ENCODE measurements at places on chromosomes 4 and X.

DNA sequence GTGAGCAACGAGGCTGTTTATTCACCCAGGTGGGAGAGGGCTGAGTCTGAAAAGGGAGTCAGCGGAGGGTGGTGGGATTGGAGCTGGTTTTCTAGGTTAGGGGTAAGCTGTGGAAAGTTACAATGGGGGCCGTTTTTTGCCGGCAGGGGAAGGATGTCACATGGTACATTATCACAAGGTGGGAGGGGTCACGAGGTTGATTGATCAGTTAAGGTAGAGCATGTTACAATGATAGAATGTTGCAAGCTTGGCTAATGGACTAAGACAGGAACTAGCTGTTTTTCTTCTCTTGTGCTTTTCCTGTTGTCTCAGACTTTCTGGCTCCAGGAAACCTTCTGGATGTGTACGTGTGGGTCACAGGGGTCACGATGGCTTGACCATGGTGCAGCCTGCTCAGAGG is 536.3 kb upstream of the HTR2C start:
- no peak for DNase-seq

- no peak for DNase-seq
Measured at GRCh38 chr4:6873291-6873690, 36.3 kb upstream of the TBC1D14 start.

GRCh38 chr4:1713003-1713851 is 1.1 kb upstream of the SLBP start:
- DNase-seq: no peak

DNA sequence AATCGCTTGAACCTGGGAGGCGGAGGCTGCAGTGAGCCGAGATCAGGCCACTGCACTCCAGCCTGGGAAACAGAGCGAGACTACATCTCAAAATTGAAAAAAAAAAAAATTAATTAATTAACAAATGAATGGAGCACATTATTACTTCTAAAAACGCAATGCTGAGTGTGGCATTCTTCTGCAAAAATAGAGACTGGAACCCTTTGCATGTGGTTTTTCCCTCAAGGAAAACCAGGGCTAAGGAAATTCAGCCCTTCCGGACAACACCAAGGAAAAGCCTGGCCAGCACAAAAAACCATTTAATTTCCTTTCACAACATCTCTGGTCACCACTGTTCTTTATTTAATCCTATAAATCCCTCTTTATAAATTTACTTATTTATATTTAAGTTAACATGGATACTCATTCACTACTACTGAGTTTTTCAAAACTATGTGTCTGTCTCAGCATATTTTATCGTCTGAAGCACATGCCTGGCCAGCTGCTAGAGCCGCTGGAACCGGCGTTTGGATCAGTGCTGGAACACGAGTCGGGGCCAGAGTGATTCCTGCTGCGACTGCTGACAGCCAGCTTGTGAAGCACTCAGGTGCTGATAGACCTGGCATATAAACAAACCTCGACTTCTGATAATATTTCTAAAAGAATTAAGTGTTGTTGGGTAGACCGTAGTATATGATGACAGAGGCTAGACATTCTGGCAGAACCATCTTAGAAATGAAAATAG is 84.5 kb upstream of the WWC2 start:
- no peak for DNase-seq

GRCh38 chrX:26922278-26922677 is 540.9 kb downstream of the PPP4R3C start:
- DNase-seq: no peak

- DNase-seq: no peak
Measured at GRCh38 chr4:106095408-106095807, 200.1 kb downstream of the NPNT start.

- no peak for DNase-seq
Measured at GRCh38 chr4:1347410-1347864, 429 bp downstream of the UVSSA start.

- DNase-seq: no peak
Measured at GRCh38 chr4:122711919-122712318, 20.6 kb upstream of the BBS12 start.

GRCh38 chr4:2296631-2297601 is 35.0 kb upstream of the MXD4 start:
- no peak for DNase-seq

All from stimulated activated CD8-positive, alpha-beta memory T cell treated with anti-CD3 and anti-CD28 coated beads, Interleukin-4, amount 100 ng/mL, for 1 hour (primary cell).